ENCODE measurements at places on chromosomes 16 and 17.

DNA sequence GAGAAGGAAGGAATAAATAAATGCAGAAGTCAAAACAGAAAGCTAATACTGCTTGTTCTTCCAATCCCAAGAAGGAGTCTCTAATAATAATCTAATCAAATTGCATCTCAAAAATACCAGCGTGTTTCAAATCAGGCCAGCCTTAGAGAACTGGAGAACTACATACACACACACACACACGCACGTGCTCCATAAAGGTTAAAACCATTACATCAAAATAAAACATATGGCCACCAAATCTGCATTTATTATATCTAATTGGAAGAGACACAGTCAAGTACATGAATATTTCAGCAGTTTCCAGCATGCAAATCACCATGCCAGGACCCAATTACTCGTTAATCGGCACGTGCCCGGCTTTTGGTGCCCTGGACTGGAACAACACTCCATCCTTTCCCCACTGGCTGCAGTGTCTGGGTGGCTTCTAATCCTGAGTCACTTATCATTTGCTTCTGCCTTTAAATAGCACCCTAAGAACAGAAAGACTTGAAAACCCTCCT is 20.4 kb upstream of the KDM8 start:
- DNase-seq = no peak

GRCh38 chr16:4214215-4214621 is 27.7 kb downstream of the SRL start:
- DNase-seq = no peak

DNA sequence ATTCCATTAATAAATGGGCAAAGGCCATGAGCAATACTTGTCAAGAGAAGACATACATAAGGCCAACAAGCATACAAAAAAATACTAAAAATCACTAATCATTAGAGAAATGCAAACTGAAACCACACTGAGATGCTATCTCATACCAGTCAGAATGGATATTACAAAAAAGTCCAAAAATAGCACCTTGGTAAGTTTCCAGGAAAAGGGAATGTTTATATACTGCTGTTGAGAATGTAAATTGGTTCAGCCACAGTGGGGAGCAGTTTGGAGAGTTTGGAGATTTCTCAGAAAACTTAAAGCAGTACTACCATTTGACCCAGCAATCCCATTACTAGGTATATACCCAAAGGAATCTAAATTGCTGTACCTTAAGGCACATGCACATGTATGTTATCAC is 467.7 kb downstream of the CDH11 start:
- no peak for DNase-seq

- DNase-seq = no peak
Observed at GRCh38 chr17:74736513-74737298, at the start of gene RAB37. Gene RAB37 (plus strand): TSS chr17:74737256. CDS start chr17:74737273, 17 bp downstream.

GRCh38 chr17:73271072-73271471 is 9.4 kb upstream of the CPSF4L start:
- no peak for DNase-seq

DNA sequence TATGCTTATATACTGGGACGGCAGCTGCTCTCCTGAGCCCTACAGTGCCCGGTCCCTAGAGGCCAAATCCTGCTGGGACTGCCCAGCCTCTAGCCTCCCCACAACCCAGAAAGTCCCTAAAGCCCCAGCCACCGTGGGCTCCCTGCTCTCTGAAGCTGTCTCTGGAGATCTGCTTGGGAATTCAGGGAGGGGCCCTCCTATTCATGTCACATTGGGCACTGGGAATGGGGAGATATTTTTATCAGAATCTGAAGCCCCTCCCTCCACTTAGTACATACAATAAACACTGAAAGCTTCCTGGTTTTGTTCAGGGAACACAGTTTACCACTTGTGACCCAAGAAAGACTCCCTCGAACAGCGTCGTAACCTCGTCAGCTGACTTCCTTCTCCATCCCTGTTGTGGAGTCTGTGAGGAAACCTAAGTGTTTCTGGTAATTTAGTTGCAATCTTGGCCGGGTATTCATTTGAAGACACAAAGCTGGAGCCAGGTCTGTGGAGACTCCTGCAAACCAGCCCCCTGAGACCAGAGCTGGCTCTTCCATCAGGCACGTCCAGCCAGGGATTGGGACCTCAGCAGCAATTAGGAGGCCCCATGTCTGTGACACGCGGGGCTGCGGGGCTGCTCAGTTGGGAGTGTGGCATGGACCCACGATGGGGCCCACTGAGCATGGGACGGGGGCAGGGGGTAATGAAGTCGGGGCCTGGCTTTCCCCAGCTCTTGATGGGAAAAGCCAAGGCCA is 38.5 kb downstream of the PGS1 start:
- DNase-seq = peak; percentile 7

- DNase-seq = no peak
Observed at GRCh38 chr17:61568219-61569072, 22.6 kb downstream of the NACA2 start.

DNA sequence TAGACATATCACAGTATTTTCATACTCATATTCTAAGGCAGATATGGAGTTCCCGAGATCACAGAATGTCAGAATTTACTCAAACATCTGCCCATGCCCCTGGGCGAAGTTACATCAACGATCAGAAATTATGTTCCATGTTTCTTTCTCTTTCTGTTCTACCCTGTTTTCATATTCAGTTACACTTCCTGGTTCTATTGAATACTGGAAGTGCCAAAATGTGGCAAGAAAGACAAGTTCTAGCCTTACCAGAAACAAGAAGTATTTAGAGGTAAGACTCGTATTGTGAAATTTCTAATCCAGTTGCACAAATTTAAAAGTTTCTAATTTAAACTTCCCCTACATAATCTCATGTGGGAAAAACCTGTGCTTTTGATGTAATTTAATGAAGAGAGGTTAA is 36.1 kb downstream of the KCNJ2 start:
- DNase-seq = no peak

- no peak for DNase-seq
Observed at GRCh38 chr17:35255316-35255715, 12.4 kb downstream of the SLFN5 start.

GRCh38 chr16:71460236-71460635 is 1.8 kb downstream of the ZNF23 start:
- no peak for DNase-seq

GRCh38 chr17:45367216-45367615 is 50.4 kb upstream of the MAP3K14 start:
- no peak for DNase-seq

- no peak for DNase-seq
Observed at GRCh38 chr17:79365836-79366770, 244.7 kb downstream of the RBFOX3 start.

DNA sequence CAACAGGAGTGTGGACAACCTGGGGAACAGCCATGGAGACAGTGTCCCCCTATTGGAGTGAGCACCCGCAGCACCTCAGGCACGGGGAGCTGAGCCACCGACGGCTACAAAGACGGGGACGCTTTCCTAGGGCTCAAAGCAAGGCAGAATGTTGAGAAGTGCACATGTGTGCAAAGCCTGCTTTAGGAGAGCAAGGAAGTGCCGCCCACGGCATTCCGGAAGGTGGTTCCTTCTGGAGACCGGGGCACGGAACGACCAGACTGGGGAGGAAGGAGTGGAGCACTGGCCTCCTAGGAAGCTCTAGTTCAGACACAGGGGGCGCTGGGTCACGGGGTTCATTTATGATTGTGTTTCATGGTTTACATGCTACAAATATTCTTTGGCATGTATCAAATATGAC is 52.2 kb downstream of the TBC1D16 start:
- no peak for DNase-seq

- DNase-seq = no peak
Observed at GRCh38 chr17:13920413-13920812, 148.9 kb upstream of the COX10 start.

DNA sequence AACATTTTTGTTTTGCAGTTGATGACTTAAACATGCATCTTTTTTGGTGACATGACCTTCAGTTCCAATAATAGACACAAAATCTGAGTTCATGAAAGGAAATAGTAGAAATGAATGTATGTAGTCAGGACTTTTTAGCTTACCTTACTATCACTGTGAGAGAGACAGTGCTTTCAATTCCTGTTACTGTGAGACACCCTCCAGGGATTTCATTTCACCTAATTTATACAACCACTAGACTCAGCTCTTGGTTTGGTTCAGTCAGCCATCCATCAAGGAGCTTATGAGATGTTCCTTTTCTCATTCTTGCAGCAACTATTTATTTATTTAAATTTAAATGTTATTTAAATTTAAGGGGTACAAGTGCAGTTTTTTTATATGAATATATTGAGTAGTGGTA is 77.9 kb downstream of the MAP2K4 start:
- DNase-seq = no peak

DNA sequence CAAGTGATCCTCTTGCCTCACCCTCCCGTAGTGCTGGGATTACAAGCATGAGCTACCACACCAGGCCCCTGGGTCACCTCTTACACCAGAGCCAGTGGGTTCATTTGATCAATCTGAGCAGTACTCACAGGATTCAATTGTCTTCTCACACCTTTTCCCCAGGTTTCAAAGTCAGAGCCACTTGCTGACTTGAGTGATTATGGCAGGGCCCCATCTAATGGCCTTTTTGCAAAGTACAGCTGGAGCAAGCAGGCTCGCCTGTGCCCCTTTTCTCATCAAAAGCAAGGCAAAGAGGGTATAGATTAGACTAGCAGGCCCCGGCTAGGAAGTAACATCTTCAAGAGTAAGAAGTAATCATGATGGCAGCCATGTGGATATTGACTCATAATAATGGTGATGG is 114.8 kb upstream of the NOL11 start:
- no peak for DNase-seq

- DNase-seq = no peak
Observed at GRCh38 chr16:51761001-51761400, 609.9 kb upstream of the SALL1 start.

GRCh38 chr17:30920282-30920681 is 1.5 kb upstream of the ADAP2 start:
- no peak for DNase-seq

GRCh38 chr17:46167826-46168569 is 25.2 kb downstream of the KANSL1 start:
- DNase-seq = no peak

All from hippocampal formation (tissue), 2 donors.